ENCODE measurements at places on chromosomes 12 and 14. TPM values are rescaled to one million over a fixed set of nuclear protein-coding genes. Genes with fewer than 3 reads are reported as not detected.

DNA sequence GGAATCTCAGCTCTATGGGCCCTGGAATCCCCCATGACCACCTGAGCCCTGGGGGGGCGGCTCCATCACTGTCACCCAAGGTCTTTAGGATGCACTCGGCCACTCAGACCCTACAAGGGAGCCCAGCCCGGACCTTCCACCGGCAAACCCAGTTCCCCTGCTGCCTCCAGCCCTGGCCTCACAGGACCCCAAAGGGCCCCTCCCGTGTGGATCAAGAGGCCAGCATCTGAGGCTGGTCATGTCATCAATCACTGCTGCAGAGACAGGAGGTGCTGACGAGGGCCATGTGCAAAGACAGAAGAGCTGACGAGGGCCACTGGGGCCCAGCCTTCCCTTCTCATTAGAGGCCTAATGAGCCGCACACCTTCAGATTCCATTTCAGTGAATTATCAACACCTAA, 39.0 kb upstream of the SFSWAP start:
- DNase-seq, result no peak

DNA sequence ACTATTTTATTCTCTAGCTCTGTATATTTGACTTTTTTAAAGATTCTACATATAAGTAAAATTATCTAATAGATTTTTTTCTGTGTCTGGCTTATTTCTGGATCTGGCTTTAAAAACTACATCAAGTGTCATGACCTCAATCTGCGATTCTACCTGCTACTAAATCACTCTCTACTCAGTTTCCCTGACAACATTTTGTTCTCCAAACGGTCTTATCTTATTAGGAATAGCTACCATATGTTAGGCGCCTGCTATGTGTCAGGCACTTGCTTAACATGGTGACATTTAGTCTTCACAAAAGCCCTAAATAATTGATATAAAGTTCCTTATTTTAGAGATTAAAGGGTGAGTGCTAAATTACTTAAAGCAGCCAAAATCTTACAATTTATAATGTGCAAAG, 1362.9 kb upstream of the FLRT2 start:
- DNase-seq, result no peak

GRCh38 chr12:9730591-9730990, 2.3 kb downstream of the CLECL1 start:
- DNase-seq, result no peak

DNA sequence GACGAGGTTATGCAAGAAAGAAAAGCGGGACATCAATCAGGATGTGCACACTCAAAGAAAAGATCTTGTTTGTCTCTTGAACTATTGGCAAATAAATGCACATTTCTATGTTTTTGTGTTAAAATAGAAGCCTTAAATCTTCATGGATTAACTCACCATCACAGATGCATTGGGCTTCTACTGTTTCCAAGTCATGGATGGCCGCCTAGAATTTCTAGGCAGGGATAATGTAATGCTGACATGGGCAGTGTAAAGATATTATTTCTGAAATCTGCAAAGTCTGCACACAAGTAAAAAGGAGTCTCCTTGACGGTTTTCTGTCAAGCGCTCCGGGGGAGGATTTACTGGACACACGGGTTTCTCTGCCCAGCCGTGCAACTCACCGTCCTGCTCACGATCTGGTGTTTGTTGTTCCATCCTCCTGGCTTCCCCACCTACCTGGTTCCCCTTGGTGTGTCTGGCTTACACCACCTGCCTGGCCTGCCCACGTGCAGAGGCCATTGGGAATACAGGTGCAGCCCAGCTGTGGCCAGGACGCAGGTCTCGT, 103.3 kb upstream of the FZD10 start:
- DNase-seq, result no peak

USP44 gene
- 2.9 TPM for total RNA-seq

- DNase-seq, result no peak
These were observed 744.3 kb downstream of the DIO2 start for GRCh38 chr14:79466938-79467527.
